AML-193 (cell line): ENCODE measurements at places on chromosomes 5 and 9.

- no peak for DNase-seq
These were observed 2.3 kb downstream of the HAND1 start for GRCh38 chr5:154475591-154476353.

DNA sequence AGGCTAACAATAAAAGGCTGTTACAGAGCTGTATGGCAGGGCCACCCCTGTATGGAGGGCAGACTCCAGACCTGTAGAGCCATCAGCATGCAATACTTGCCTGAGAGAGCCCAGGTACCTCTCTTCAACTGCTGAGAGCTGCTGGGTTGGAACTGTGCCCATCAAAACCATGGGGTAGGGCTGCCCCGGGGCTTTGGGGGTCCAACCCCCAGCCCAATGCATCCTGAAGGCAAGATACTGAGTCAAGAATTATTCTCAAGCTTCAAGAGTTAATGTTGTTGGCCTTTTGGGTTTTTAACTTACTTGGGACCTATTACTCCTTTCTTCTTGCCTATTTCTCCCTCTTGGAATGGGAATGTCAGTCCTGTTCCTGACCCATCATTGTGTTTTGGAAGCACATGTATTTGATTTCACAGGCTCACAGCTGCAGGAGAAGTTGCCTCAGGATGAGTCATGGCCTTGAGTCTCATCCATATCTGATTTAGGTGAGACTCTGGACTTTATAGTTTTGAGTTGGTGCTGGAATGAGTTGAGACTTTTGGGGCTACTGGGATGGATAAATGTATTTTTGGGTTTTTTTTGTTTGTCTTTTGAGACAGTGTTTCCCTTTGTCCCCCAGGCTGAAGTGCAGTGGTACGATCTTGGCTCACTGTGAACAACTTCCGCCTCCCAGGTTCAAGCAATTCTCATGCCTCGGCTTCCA, 21.0 kb upstream of the CDK7 start:
- no peak for DNase-seq

DNA sequence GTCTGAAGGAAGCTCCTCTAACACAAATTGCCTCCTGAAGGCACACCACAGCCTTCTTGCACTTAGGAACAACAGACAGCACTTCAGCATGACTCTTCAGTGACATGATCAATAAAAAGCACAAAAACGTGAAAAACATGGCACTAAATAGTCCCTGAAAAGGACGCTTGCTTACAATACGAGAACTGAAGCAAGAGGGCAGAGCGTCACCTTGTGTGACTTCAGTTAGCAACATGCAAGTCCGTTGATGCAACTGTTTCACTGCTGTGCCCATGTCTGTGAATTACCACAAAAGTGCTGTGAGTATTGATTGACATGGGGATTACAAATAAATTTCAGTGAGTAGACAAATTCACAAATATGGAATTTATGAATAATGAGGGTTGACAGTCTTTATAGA, 219.9 kb upstream of the GAS1 start:
- DNase-seq = no peak

DNA sequence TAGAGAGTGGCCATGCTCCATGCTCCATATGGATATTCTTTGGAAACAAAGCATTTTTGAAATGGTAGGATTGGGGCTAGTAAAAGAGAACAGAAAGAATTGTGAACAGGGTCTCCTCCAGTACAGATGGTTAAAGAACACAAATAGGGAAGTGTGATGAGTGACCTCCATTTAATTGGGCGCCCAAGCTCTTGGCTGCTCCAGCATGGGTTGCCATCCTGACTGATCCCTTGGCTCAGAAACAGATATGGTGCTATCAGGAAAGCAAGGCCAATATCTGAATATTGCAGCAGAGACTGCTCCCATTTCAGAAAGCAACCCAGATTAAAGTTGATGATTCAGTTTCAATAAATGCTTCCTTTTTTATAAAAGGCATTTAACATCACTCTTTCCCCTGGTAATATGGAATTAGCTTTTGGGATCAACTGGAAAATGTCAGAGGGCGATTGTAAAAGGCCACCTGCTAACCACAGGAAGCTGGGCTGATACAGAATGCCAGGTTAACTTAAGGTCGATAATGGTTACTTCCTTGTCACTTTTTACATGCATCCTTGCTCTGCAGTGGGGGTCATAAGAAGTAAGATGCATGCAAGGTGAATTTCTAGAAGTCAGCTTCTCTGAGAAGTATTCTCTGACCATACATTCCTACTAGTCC, 52.9 kb downstream of the TMC1 start:
- no peak for DNase-seq

DNA sequence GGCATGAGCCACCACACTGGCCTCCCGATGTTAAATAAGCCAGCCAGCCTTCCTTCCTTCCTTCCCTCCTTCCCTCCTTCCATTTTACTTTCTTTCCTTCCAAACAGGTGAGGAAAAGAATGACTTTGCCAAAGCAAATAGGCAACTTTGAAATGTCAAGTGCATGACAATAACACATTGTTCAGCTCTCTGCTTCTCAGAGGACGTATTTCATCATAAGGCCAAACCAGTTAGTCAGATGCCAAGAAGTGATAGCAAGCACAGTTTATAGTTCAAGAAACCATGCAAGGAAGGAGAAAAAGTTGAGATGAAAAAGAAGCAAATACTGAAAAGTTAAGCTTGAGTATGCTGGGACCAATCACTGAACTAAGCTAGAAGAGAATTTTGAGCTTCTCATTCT, 29.5 kb downstream of the POU4F3 start:
- DNase-seq = no peak

- DNase-seq = no peak
These were observed 267.6 kb upstream of the HAPLN1 start for GRCh38 chr5:83988293-83988685.

DNA sequence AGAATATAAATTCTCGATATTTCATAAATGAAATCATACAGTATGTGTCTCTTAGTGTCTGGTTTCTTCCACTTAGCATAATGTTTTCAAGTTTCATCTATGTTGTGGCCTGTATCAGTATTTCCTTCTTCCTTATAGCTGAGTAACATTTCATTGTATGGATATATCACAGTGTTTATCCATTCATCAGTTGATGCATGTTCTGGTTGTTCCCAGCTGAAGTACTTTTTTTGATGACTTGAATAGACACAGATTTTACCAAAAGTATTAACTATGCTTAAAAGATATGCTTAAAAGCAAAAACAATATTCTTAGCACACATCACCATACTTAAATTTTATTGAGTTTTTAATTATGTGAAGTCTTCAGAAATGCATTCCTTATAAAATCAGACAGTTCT, 12.7 kb downstream of the RAB14 start:
- DNase-seq = no peak

DNA sequence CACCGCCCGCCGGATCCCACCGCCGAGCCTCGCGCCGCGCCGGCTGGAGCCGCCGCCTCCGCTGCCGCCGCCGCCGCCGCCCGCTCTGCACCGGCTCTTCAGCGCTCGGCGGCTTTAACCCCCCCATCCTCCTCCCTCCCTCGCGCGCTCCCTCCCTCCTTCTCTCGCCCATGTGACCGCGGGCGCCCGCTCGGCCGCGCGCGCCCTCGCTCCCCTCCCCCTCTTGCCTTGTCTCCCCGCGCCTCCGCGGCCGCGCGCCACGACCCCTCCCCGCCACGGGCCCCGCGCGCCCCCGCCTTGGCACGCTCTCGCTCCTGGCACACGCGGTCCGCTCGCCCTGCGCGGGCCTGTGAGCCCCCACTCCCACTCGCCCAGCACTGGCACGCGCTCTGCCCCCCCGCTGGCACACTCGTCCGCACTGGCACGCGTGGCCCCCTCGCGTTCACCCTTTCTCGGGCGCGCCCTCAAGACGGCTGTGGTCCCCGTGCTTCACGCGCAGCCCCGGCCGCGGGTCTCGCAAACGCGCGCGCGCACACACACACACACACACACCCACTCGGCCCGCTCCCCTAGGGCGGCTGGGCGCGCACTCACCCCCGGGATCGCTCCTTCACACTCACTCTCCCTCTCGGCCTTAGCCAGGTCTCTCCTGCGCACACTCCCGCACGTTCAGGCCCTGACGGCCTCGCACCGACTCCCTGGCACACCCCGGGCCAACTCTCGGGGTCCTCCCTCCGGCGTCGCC, at the start of gene CNTFR:
Gene CNTFR, minus strand, starts transcription at position 89 of the 745 bp plus-strand sequence. CDS start 20,743 bp downstream, outside the sequence.
- DNase-seq = no peak

- DNase-seq = no peak
These were observed 75.0 kb upstream of the XPA start for GRCh38 chr9:97772145-97772544.

DNA sequence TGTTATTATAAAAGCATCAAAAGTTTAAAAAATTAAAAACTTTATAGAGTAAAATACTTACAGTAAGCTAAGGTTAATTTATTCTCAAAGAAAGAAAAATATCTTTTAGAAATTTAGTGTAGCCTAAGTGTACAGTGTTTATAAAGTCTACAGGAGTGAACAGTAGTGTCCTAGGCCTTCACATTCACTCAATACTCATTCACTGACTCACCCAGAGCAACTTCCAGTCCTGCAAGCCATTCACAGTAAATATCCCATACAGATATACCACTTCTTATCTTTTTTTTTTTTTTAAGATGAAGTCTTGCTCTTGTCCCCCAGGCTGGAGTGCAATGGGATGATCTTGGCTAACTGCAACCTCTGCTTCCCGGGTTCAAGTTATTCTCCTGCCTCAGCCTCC, 73.1 kb upstream of the FST start:
- no peak for DNase-seq

GRCh38 chr9:92706218-92706940, 36.4 kb upstream of the IPPK start:
- DNase-seq = peak; percentile 50

DNA sequence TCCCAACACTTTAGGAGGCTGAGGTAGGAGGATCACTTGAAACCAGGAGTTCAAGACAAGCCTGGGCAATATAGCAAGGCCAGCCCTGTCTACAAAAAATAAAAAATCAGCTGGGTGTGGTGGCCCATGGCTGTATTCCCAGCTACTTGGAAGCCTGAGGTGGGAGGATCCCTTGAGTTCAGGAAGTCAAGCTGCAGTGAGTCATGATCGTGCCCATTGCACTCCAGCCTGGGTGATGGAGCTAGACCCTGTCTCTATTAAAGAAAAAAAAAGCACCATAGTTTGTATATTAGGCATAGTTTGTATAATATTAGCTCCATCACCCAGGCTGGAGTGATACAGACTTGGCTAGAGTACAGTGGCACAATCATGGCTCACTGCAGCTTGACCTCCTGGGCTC, 9.6 kb upstream of the NME5 start:
- DNase-seq = no peak

DNA sequence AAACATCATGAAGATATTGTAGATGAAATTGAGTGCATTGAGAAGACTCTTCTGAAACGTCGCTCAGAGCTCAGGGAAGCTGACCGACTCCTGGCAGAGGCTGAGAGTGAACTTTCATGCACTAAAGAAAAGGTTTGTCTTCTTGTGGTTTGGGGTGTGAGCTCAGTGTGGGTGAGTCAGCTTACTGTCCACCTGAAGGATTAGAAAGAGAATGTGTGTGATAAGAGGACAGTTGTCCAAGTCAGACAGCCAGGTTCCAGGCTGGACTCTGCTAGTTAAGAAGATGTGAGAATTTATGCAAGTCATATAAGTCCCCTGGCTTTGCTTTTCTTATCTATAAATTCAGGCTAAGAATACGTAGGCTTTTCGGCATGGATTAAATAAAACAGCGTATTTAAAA, 46.9 kb downstream of the RAB14 start:
- no peak for DNase-seq
